ENCODE measurements at places on chromosomes 4 and X. TPM values are rescaled to one million over a fixed set of nuclear protein-coding genes. Genes with fewer than 3 reads are reported as not detected.

Gene NAT8L
- total RNA-seq, result 2.0 TPM

Gene PALLD
- 37.2 TPM for total RNA-seq

Gene MFAP3L
- total RNA-seq, result 2.6 TPM

Gene ARR3
- total RNA-seq, result 1.8 TPM

Gene MTNR1A
- total RNA-seq, result 0.57 TPM

Gene ABCG2
- 0.42 TPM for total RNA-seq

Gene MAGEA10
- total RNA-seq, result 0.08 TPM

Gene CCNQ
- total RNA-seq, result 15.4 TPM

Gene GSPT2
- 20.4 TPM for total RNA-seq

Gene SOWAHB
- 0.18 TPM for total RNA-seq

Gene HDAC6
- 88.1 TPM for total RNA-seq

Gene MAGIX
- 1.8 TPM for total RNA-seq

Gene MGST2
- 8.4 TPM for total RNA-seq

Gene USP51
- total RNA-seq, result 3.7 TPM

Gene CXCL10
- total RNA-seq, result not detected

Gene FHIP1A
- 1.2 TPM for total RNA-seq

Gene NLGN4X
- 22.4 TPM for total RNA-seq

Gene RRAGB
- total RNA-seq, result 28.4 TPM

Gene EVC2
- total RNA-seq, result 0.33 TPM

Gene KLF8
- 26.6 TPM for total RNA-seq

Gene SHROOM4
- total RNA-seq, result 19.6 TPM

Gene MAGEA11
- total RNA-seq, result 0.19 TPM

Gene AFF2
- 39.0 TPM for total RNA-seq

Gene MTMR8
- total RNA-seq, result 2.7 TPM

Gene CLIC2
- total RNA-seq, result 0.19 TPM

Gene PFKFB1
- 0.52 TPM for total RNA-seq

Gene CRMP1
- total RNA-seq, result 10.0 TPM

Gene TMEM164
- 23.5 TPM for total RNA-seq

Gene GPR119
- not detected for total RNA-seq

Gene ZCCHC12
- 26.6 TPM for total RNA-seq

Gene BGN
- not detected for total RNA-seq

Gene GAGE2A
- not detected for total RNA-seq

Measured in motor neuron (in vitro differentiated cells).